Breast epithelium (tissue), 4 donors: ENCODE measurements at places on chromosomes 3 and 15.

GRCh38 chr15:98503970-98504369 lies 144.4 kb upstream of the IGF1R start:
- no peak for DNase-seq

GRCh38 chr3:103894162-103894822 lies 1459.5 kb downstream of the ZPLD1 start:
- DNase-seq, result no peak

DNA sequence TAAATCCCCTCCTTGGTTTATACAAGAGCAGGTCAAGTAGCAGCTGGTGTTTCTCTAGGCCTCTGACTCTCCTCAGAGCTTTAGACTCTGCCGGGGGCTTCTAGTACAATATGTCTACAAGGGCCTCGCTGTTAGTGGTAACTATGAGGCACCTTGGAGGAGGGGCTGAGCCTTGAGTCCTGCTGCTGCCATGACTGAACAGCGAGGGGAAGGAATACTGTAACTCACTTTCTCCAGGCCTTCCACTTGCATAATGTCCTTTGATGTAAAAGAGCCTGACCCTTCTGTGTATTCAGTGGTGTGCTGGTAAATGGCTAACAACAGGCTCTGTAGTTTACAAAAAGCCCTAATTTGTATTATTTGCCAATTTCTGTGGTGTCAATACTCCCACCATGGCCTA lies 27.8 kb downstream of the DRD3 start:
- DNase-seq, result no peak

DNA sequence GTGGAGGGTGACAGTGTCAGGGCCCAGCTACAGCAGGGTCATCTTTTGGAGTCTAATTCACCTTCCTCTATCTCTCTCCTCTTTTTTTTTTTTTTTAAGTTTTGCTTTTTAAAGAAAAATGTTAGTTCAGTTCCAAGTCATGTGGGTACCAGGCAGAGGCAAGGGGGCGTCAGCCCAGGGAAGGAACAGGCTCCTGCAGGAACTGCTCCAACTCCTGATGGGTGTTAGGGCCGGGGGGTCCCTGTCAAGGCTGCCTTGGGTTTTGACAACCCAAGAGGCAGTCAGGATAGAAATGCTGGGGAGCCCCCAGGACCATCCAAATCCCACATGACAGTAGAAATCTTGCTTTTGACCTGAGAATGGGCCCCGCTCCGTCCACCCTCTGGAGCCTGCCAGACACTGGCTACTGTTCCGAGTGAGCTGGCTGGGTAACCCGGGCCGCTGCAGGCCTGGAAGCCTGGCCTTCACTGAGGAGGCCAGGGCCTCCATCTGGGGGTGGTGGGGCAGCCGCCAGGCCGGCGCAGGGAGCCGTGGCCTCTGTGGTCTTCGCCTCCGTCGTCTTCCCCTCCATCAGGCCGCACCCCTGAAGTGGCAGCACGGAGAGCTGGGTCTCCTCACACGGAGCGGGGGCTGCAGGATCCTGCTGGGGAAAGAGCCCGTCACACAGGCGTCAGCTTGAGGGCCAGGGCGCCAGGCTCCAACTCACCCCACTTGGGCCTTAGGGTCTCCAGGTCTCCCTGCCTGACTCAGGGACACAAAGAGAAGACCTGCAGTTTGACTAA lies 24.2 kb downstream of the RNU5B-1 start:
- no peak for DNase-seq

- no peak for DNase-seq
These were observed 542 bp downstream of the INKA1 start for GRCh38 chr3:49803465-49804140.

GRCh38 chr3:46706771-46707582 lies 5.8 kb downstream of the TMIE start:
- DNase-seq, result peak; percentile 39

DNA sequence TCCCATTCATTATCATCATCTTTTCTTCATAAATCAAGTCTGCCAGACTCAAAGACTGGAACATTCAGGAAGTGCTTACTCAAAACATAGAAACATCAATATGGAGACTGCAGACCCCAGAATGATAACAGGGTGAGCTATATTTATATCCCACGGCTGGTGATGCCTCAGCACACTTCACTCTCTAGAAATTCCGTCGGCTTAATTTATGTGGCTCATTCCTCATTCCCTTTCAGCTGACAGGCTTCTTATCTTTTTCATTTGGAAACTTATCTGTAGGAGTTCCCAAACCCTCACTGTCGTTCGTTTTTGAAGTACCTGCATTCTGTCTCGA lies 45.5 kb downstream of the RFTN1 start:
- no peak for DNase-seq

DNA sequence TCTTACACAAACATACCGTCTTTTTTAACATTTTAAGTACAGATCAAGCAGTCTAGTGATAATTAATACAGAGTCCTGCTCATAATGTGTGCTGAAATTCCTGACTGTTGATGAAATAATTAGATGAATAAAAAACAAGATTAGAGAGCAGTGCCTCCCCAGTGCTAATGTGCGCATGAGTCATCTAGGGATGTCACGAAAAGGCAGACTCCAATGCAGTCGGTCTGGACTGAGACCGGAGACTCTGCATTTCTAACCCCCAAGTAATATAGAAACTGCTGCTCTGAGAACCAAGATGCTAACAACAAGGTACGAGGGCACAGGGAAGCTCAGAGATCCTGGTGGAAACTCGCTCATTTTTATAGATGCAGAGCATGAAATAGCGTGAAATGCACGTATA lies 61.4 kb downstream of the COL8A1 start:
- no peak for DNase-seq

GRCh38 chr3:50294492-50295403 lies 2.5 kb upstream of the IFRD2 start:
- DNase-seq, result no peak

DNA sequence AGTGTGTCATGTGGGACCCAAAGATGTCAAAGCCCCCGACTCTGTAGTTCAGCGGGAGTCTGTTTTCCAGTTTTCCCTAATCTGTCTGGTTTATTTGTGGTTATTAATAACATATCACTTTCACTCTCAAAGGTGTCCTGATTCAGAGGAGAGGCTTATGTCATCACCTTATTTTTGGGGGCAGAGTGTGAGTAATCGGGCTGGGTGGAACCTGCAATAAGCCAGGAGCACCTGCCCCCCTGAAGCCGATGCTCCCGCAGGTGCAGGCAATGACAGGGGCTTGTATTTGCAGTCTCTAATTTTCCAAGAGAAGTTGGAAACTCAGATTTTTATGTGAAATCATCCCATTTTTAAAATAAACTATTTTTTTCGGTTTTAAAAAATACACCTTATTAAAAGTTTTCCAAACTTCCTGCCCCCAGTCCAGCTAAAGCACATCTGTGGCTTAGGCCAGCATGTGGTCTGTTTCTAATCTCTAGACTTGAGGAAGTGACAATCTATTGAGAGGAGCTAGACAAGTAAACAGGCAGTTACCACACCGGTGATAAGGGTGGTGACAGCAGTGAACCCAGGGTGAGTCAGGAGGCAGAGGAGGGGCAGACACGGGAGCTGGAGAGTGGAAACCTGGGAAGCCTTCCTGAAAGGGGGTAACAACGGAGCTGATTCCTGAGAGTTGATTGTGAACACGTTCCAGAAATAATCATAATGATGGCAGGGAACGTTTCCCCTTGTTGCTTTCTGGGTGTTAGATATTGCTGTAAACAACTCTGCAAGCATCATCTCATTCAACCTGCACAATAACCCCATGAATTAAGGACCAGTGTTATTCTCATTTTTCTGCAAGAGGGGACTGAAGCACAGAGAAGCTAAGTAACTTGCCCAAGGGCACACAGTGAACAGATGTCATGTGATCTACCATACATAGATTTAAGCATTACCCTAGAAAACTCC lies 37.2 kb downstream of the BHLHE40 start:
- no peak for DNase-seq

DNA sequence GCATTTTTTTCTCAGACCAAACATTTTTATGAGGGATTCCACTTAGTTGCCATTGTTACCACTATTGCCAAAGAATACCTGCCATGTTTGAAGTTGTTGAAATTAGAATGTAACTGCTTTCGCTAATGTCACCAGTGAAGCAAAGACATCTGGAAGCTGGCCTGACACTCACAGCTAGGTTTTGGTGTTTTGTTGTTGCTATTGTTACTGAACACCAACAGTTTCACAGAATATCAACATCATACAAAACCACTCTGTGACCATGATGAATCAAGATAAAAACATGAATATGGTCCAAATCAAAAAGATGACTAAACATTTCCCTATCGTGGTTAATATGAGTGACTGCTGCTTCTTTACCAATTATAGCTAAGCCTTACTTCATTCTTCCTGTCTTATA lies 6.9 kb upstream of the CFAP20DC start:
- no peak for DNase-seq

- no peak for DNase-seq
These were observed 55.6 kb upstream of the CGNL1 start for GRCh38 chr15:57320631-57321220.

DNA sequence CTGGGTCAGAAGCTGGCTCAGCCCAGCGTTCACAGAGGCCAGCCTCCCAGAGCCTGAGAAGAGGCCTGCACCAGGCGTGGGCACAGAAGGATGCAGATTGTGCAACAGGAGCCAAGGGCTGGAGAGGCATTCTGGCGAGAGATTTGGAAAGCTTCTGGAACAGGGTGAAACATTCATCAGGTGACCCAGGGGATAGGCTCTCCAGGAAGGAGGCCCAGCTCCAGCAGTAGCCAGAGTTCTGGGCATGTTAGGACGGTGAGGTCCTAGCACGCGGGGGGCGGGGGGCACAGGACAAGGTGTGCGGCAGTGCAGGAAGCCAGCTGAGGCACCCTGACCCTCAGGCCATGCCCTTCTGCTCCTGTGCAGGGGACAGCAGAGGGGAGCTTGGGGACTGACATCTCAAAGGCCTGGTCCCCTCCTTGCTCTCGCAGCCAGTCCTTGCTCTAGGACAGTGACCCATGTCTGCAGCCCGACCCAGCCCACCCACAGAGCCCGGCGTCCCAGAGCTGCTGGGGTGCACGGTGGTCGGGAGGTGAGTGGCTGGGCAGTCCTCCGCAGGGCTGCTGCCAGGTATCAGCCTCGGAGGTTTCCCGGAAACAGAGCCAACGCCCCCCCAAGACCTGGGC lies 111.7 kb upstream of the KLF13 start:
- DNase-seq, result no peak

DNA sequence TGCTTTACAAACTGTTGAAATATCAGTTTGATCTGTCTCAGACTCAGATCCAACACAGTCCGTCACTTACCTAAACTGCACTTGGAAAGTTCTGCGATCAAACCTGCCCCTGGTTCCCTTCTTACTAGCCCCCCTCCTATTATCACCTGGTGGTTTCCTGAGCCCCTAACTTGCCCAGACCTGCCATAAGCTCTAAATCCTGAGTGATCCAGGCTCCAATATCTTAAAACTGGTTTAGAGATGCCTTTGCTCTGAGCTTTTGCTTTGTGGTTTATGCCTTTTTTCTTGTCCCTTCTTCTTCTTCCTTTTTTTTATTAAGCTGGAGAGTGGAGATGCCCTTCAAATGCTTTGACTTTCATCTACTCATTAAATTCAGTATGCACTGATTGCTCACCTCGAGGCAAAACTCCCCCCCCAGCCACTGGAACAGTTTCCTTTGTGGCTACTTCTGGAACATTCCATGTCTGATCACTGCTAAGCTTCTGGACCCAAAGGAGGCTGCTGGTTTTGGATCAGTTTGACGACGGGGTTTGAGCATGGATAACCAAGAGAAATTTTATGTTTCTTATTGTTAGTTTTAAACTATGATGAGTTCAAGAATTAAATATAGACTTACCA lies 3.5 kb upstream of the ITGB5 start:
- no peak for DNase-seq
